ENCODE measurements at places on chromosomes 6 and 20. TPM values are rescaled to one million over a fixed set of nuclear protein-coding genes. Genes with fewer than 3 reads are reported as not detected.

Gene MAS1
- not detected for total RNA-seq

Gene PROCR
- total RNA-seq: 14.5 TPM

Gene MOG
- total RNA-seq: not detected

Gene STX11
- 3.8 TPM for total RNA-seq

Gene HEBP2
- 93.6 TPM for total RNA-seq

GRCh38 chr20:44211177-44212039 lies 837 bp upstream of the OSER1 start:
- DNase-seq: peak; percentile 55
- H3K36me3 ChIP-seq: no peaks in the 10 kb centered on the region
- H3K4me1 ChIP-seq: peaks cover 3% of the 10 kb centered on the region
- H3K4me3 ChIP-seq: peak overlapping the region; percentile 89
- H3K27me3 ChIP-seq: no peaks in the 10 kb centered on the region
- peak overlapping the region; percentile 99 for H3K27ac ChIP-seq

DNA sequence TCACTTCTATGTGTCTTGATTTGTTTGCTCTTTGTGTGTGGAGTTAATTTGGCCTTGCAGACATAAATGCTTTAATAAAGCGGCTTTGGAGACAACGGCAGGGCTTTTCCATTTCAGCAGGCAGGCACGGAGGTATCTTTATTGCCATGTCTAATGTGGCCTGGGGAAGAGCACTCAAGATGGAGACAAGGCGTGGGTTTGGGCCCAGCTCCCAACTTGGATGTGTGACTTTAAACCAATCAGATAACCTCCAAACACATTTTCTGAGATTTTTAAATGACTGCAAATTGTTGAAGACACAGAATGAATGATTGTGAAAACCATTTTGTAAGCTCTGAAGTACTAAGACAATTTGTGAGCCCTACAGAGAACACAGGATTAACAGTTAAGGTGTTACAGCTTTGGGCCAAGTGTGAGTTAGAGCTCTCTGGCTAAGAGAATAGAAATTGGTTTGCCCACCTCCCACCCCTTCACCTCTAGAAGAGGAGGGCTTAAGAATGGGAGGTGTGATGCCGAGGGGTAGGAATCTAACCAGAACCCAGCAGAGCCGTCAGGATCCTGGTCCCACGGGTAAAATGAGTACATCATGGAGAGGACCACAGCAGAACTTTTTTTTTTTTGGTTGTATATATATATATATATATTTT lies 9.0 kb downstream of the DYNLT1 start:
- H3K36me3 ChIP-seq: no peaks in the 10 kb centered on the region
- H3K4me3 ChIP-seq: no peak overlapping the region
- peak; percentile 12 for DNase-seq
- no peak overlapping the region for H3K27ac ChIP-seq
- H3K27me3 ChIP-seq: no peaks in the 10 kb centered on the region
- peaks cover 3% of the 10 kb centered on the region for H3K4me1 ChIP-seq
